ENCODE measurements at places on chromosomes 12 and 14. TPM values are rescaled to one million over a fixed set of nuclear protein-coding genes. Genes with fewer than 3 reads are reported as not detected.
A peak's percentile ranks its signal among the peaks of the same experiment; 100 is the strongest.

FSCB gene
- total RNA-seq: not detected

DAO gene
- total RNA-seq: not detected

TBX3 gene
- total RNA-seq: 7.7 TPM

FAM181A gene
- not detected for total RNA-seq

AICDA gene
- not detected for total RNA-seq

SOAT2 gene
- not detected for total RNA-seq

DNA sequence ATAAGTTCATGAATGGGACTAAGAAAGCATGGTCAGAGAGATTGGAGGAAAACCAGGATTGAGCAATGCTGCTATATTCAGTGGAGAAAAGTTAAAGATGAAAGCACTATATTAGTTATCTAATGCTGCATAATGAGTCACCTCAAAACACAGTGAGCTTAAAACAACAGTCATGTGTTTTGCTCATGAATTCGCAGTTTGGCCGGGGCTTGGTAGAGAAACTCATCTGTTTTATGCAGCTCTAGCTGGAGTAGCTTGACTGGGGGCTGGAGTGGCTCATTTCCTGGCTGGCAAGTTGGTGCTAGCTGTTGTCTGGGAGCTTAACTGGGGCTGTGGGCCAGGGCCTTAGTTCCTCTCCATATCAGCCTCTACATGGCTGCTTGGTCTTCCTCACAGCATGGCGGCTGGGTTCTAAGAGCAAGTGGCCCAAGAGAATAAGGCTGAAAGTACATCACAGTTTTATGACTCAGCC is 90.1 kb downstream of the ADCK1 start:
- DNase-seq: no peak

DNA sequence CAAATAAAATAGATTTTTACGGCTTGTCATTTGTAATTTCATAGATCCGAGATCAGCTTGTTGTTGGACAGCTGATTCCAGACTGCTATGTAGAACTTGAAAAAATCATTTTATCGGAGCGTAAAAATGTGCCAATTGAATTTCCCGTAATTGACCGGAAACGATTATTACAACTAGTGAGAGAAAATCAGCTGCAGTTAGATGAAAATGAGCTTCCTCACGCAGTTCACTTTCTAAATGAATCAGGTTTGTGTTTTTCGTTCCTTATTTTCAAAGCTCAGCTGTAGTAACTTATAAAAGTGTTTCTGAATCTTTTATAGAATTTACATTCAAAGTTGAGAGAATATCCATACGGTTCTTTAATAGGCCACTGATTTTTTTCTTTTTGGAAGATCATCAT is 89.1 kb downstream of the LRRK2 start:
- no peak for DNase-seq

- no peak for DNase-seq
Observed at GRCh38 chr12:52796839-52797528, 1.1 kb upstream of the KRT3 start.

GRCh38 chr14:22184157-22184829 is 404.7 kb downstream of the DAD1 start:
- no peak for DNase-seq

GRCh38 chr14:52352569-52352968 is 38.5 kb downstream of the PTGER2 start:
- DNase-seq: no peak

GRCh38 chr12:105318651-105319483 is 11.6 kb upstream of the C12orf75 start:
- no peak for DNase-seq

DNA sequence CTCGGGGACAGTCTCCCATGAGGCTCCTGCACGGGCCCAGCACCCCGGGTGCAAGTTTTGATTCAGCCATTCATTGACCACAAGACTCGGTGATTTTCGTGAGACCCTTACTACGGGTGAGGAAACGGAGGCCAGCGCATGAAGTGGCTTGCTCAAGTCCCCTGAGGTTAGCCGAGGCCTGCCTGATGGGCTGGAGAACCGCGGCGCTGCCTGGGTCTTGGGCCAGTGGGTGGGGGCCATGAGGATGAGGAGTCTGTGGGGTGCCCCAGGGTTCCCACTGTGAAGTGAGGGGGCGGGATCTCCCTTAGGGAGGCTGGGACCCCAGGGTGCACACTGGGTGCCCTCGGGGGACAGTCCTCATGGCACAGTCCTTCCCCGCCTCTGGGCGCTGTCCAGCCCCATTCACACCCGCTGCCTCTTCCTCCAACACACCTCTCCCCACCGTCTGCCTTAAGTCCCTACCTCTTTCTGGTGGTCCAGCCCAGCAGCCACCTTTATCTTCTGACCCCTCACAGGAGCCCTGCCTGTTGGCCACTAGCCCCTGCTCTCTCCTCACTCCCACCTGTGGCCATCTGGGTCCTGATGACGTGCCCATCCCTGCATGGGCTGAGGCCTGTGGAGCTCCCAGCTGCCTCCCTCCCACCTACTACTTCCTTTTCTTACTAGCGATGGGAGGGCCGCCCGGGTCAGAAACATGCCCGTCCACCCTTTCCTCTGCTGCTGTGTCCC is 16.3 kb downstream of the BEGAIN start:
- no peak for DNase-seq

DNA sequence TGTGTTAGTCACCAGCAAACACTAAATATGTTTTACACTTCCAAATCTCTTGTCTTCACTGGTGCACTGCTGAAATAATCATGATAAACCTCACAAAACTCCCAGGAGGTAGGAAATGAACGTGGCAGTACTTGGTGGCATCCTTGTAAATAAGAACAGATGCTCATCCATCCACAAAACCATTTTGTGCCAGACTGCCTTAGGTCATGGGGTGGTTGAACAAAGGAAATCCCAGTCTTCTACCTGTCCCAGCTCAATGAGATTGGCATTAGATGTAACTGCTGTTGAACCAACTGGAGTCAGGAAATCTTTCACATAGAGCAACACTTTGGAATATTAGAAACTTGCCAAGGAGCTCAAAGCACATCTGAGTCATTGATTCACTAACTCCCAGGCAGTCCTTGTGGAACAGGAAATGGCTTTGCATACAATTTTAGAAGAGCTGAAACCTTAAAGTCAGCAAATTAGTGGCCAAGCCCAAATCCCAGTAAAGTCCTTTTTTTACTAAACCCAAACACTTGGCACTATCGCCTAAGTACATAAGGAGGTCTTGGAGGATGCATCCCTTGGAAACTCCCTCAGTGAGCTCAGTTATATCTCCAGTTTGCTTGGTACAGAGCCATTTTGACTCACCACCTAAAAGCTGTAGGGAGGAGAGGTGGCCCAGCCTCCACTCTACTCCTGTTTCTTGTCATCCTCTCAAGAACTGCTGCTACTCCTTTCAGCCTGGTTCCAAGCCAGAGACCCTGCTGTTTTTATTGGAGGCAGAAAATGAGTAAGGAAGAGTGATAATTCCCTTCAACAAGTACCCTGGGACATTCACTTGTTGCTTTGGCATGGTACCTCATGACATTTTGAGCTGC is 208.0 kb downstream of the NOVA1 start:
- no peak for DNase-seq

DNA sequence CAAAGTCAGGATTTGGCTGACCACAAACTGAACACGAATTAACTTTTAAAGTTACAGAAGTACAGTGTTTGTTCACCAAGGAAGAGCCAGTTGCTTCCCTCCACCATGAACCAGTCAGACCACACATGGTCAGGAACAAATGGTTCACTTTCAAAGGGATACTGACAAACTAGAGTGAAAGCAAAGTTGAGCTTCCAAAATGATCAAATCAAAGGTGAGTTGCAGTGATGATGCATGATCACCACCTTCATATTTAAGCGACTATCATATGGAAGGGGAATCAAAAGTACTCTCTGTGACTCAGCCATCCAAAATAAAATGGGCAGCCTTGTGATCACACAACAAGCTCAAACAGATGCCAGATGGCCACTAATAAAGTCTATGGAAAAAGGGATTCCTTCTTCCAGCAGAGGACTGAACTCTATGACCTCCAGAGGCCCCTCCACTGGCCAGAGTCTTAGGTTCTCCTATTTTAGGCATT is 13.1 kb downstream of the NT5DC3 start:
- DNase-seq: no peak

DNA sequence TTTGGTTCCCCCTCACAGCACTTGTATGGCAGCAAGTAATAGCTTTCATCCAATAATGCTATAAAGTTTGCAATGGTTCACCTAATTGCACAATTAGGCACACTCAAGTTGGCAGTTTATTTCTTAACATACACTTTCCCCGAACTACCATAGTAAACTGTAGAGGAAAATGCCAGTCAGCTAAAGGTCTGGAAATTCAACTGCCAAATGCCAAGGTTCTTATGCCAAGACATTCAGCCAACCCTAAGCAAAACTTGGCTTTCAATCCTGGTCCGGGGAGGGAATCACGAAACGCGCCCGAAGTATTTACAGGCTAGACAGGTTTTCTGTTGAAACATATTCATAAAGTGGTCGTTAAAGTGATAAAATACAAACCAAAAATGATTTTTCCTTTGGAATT is 1512.4 kb upstream of the FLRT2 start:
- DNase-seq: no peak

DNA sequence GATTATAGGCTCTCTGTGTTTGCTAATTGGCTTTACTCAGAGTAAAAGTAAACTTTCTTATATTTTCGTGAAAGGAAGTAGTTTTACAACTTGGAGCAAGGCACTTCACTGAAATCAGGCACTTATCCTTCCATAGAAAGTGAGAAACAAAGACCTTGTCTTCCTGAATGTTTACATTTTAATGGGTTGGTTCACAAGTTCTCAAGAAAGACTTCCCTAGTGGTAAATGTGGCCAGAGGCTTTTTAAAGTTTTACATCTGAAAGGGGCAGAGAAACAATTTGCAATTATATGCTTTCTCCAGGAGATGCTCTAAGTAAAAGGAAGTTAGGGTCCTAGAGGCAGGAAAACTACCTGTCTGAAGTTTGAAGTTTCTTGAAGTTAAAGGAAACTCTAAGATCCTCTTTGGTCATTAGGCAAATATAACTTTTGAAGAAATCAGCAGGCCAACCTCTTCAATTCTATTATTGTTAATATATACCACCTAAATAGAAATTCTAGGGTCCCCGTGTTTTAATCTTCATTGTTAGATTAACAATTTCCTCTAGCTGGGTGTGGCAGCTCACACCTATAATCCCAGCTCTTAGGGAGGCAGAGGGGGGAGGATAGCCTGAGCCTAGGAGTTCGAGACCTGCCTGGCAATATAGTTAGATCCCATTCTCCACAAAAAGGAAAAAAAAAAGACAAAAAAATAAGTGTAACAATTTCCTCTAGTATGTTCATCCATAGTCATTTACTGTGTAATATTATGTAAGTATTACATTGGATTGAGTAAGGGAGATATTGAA is 644.9 kb upstream of the FOXG1 start:
- DNase-seq: no peak

- DNase-seq: no peak
Observed at GRCh38 chr14:95346820-95347219, 27.1 kb upstream of the CLMN start.

DNA sequence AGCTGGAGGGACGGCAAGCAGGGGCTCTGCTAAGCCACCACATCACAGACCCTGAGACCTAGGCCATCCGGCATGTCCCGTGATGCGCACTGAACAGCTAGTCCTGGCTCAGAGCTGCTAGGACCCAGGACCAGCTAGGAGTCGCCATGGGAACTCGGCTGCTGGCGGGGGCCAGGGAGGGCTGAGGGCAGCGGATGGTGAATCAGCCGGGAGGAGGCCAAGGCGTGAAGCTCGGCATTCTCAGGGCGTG is 5.1 kb downstream of the AHNAK2 start:
- DNase-seq: peak; percentile 93

DNA sequence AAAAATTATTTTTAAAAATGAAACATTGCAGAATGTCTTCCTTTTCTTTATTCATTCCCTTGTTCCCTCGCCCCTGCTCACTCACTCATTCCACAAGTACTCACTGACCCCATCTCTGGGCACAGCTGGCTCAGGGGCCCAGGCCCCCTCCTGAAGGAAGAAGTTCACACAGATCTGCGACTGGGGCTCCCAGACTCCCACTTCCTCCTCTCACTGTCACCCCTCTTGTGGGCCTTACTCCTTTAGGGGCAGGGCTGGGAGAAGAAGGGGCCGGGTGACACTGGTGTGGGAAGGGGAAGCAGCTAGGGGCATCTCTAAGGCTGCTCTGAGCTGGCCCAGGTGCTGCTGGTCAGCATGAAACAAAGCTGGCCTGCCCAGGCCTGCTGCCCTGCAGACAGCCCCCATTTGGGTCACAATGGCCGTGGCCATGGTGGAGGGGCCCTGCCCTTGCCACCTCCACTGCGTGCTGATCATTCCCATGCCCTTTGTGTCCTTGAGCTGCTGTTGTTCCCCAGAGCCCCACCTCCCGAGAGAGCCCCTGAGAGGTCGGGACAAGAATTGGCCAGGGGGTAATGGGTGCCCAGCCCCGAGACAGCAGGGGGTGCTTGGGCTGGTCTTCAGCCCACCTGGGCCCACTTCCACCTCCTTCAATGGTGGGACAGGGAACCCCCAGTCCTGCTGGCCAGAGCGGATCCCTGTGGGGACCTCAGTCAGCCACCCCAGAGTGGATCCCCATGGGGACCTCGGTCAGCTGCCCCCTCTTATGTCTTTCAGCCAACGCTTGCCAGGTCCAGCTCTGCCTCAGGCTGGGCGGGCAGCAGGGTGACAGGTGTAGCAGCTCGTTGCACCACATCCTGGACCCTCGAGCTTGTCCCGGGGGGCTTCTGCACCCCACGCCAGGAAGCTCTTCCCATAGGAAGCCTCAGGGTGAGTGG is 212.4 kb upstream of the C14orf180 start:
- DNase-seq: peak; percentile 12

DNA sequence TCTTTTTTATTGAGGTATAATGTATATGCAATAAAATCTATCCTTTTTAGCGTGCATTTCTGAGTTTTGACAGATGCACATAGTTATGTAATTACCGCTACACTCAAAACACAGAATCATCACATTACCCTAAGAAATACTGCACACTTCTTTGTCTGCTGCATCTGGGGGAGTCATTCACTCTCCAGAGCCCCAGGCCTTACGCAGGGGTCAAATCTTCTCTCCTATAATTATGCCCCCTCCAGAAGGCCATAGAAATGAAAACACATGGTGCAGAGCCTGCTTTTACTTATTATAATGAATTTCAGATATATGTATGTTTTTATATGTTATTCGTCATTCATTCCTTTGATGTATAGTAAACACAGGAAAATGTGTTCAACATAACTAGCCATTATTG is 296.5 kb upstream of the TMEM132C start:
- no peak for DNase-seq

DNA sequence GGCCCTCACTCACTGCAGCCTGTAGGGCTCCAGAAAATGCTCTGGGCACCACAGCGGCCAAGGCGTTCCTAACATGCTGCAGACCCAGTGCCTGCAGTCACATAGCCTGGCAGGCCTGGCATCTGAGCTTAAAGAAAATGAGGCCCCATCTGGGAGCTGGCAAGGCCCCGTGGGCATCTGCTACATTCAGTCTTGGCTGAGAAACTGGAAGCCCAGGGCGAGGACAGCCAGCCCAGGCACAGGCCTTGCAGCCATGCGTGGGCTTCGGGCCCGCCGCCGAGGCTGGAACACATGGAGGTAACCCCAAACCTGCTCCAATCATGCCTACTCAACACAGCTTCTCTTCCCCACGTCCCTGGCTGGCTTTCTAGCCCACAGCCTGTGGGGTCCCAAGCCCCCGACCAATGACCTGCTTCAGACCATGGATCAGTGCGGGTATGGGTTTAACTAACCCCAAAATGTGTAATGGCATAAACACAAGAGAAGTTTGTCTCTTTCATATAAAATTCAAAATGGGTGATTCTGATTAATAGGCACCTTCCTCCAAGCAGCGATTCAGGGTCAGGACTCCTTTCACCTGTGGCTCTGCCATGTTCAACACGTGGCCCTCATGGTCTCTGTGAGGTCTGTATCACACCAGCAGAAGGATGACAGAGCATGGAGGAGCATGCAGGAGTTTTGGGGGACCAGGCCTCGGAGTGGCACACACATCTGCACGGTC is 6.4 kb downstream of the NGB start:
- no peak for DNase-seq
